T-helper 2 cell (primary cell): ENCODE measurements at places on chromosomes 7 and 10.
A peak's percentile ranks its signal among the peaks of the same experiment; 100 is the strongest.

- no peak for DNase-seq
These were observed 445.8 kb upstream of the ANKRD30A start for GRCh38 chr10:36679554-36679953.

DNA sequence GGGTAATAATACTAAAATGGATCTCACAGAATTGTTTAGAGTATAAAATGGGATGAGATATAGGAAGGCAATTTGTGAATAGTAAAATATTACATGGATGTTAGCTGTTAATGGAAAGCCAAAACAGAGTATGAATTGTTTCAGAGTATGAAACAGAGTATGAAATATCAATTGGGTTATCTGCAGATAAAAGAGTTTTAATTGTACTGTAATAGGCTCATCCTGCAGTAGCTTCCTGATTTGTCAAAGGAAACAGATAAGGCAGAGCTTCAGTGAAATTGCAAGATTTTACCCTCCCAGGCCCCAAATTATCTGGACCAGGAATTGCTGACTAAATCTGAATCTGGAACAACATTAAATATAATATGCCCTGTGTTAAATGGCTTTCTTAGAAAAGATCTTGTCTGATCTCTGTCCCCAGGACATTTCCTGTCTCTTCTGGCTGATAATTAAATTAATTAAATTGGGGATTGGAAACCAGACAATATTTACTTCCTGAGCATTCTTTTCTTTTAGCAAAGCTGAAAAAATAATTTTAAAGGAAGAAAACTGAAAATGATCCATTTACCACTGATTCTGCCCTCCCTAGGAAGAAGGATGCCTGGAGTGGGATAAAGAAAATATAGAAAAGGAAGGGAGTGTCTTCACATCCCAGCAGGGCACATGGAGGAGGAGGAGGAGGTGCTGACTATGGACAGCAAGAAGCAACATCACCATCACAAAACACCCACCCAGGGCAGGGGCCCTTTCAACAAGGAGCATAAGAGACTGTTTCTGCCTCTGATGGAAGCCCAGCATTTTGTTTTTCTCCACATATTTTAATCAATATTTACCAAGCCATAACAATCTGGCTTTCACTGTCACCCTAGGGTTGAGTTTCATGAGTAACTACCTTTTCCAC lies 18.5 kb downstream of the PTN start:
- DNase-seq: no peak

- DNase-seq: no peak
These were observed 43.8 kb downstream of the ADAMTS14 start for GRCh38 chr10:70715853-70716795.

DNA sequence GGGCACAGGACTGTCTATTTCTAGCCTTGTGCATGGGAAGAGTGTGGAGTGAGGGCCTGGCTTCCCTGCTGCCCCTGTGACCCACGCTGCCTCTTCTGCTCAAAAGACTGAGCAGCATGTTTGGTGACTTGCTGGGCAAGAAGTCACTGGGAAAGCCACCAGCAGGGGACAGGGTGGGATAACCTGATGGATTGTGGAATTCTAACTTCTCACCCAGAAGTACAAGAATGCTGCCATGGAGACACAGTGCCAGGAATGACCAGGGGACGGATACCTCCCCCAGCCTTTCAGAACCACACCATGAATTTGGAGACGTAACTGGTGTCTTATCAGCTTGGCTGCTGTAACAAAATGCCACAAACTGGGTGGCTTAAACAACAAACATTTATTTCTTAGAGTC lies 28.4 kb downstream of the GALNTL5 start:
- no peak for DNase-seq

- no peak for DNase-seq
These were observed 41.3 kb downstream of the CCDC6 start for GRCh38 chr10:59865101-59865500.

DNA sequence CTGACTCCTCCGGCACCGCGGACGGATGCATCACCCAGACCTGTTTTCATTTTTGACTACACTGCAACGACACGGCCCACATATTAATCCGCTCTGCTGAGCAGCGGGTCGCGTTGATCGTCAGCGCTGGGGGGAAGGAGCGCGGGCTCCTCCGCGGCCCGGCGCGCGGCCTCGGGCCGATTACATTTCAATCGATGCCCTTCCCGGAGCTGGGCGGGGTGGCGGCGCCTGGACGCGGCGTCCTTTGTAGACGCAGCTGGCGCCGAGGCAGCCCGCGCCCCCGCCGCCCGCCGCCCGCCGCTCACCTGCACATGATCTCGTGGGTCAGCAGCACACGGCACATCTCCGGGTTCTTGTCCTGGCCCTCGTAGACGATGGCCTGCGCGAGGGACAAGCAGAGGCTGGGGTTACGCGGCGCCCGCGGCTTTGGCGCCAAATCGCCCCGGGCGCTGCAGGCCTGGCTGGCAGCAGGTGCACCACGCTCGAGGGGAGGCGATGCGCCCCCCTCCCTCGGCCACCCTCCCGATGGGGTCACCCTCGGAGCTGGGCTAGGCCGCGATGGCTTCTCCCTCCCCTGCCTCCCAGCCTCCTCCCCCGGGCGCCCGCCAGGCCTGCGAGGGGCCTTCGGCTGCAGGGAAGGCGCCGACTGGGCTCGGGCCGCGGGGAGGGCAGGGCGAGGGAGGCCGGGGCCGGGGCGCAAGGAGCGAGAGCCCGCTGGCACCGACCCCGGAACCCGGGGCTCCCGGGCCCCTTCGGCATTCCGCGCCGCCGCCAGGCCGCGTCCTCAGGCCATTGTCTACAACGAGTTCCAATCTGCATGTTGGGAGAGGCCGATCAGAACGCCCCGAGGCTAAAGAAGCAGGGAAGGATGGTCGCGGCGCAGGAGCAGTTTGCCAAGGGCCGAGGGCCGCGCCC lies 5.2 kb downstream of the EBF3 start:
- DNase-seq: no peak

DNA sequence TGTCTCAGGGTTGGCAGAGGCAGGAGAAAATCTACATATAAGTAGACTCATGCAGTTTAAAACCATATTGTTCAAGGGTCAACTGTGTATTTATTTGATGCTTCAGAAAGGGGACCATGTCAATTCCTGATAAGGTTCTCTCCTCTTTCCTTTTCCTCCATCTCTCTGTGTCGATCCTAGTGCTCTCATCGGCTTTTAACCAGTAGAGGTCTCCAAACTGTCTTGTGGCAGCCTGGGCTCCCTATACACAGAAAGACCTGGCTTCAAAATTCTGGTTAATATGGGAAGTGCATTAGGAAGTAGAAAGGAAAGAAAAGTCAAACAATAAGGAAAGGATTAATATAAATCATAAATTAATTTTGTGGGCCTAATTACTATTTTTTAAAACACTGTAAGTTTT lies 304.4 kb upstream of the C7orf33 start:
- no peak for DNase-seq

DNA sequence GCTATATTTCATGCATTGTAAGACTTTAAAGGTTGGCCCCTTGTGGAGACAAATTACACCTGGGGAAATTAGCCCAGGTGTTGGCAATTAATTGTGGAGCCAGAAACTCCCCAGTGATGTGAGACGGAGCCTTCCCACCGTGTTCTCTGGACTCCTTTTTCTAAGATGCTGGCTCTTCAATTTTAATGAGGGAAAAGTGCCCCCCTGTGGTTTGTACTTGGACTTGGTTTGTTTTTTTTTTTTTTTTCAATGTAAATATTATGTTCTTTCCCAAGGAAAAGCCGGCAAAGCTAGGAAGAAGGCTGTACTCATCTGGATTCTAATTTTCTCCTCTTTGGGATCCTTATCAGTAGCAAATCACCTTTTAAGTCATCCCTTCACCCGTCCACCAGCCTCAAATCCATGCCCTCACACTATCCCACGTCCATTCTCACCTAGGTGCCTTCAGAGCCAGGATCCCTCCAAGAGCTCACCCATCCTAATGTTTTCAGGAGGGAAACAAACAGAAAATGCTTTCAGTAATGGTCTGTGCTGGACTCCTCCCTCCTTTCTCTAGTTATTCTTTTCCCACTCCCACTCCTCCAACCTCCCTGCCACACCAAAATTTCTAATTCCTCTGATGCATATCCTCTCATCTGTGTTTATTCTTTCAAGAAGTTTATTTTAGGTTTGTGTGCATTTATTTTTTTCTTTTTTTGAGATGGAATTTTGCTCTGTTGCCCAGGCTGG lies 20.4 kb upstream of the ST8SIA6 start:
- no peak for DNase-seq

DNA sequence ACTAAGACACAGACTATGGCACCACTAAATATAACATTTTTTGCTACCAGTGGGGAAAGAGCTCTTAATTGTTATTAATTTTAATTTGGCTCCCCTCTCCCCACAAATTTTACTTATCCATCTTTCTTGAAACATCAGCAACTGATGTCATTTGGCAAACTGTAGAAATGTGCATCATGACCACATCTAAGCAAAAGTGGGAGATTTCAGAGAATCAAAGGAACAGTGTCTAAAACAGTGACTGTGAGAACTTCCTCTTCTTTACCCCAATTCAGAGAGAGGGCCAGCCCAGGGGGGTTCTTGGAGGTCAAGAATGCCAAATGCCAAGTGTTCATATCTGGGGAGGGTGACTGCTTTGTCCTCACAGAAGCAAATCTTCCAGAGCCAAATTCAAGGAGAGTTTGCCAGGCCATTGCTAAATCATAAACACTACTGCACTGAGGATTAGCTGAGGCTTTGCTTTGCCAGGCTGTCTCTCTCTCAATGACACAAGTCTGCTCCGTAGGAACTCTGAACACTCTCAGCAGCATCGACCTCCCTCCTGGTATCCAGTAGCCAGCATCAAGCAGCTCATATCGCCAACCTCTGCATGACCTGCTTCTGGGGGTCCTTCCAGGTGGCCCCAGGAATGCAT lies 65.6 kb downstream of the ITIH5 start:
- DNase-seq: no peak

DNA sequence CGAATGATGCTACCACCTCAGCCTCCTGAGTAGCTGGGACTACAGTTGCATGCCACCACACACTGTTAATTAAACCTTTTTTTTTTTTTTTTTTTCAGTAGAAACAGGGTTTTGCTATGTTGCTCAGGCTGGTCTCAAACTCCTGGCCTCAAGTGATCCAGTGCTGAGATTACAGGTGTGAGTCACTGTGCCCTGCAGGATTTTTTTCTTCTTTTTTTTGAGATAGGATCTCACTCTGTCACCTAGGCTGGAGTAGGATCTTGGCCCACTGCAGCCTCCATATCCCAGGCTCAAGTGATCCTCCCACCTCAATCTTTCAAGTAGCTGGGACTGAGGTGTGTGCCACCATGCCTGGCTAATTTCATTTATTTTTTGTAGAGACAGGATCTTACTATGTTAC lies 6.4 kb downstream of the ACTA2 start:
- DNase-seq: peak; percentile 24

DNA sequence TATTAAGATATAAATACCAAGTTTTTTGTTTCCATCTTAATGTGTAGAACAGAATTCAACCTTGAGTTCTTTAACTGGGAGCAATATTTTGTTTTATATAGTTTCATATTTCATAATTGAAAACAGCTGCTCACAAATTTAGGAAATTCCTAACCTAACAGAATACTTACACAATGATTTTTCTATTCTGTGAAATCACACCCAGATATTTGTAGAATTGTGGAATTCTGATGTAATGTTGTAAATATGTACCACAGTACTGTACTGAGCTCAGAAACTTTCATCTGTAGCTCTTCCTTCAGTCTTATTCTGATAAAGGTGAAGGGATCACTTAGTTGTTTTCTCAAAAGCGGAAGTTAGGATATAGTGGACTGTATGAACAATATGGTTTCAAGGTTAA lies 143.4 kb upstream of the GLI3 start:
- no peak for DNase-seq

DNA sequence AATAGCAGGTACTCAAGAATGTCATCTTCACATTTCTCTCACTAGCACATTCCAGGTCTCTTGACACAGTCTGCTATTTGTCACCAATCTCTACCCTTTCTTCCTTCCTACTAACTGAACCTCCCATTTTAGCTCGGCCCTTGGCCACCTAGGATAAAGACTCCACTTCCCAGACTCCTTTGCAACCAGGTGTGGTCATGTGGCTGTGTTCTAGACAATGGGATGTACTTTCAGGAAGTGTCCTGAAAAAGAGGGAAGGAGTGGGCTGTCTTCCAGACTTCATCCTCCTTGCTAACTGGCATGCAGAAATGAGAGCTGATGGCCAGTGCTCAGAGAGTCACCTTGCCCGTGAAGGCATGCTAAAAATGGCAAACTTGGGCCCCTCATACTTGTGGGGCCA lies 139.2 kb downstream of the AMPH start:
- no peak for DNase-seq

- no peak for DNase-seq
These were observed 1.1 kb upstream of the STEAP2 start for GRCh38 chr7:90210475-90210874.

- DNase-seq: no peak
These were observed 46.6 kb upstream of the EBF3 start for GRCh38 chr10:130010653-130011052.

- no peak for DNase-seq
These were observed 229.9 kb upstream of the TCF7L2 start for GRCh38 chr10:112720178-112720577.

DNA sequence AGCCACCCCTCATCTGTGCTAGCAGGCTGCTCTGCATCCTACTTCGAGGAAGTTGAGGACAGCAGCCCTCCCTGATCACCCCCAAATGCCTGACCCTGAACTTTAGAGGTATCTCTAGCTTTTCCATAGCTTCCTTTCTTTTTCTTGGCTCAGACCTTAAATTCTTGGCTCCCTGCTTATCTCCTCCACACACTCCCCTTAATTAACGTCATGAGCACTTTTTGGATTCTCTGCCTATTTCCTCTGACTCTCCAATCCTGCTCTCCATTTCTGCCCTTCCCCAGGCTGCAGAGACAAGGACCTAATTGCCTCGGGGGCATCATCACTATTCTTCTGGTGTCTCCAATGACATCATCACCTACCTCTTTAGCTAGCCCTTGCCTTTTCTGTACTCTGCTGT lies 40.8 kb upstream of the SEC61G start:
- no peak for DNase-seq

DNA sequence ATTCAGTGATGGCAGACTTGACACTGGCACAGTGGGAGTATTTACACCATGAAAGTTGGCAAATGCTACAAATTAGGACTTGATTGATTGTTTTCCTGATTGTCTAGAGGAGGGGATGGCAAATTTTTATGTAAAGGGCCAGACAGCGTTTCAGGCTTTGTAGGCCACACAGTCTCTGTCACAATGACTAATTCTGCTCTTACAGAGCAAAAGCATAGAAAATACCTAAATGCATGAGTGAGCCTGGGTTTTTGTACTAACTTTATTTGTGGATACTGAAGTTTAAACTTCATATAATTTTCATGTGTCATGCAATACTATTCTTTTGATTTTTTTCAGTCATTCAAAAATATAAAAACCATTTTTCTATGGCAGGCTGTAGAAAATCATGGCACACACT lies 9.0 kb upstream of the ARMS2 start:
- DNase-seq: no peak
